ENCODE measurements at places on chromosomes 12 and 14.

DNA sequence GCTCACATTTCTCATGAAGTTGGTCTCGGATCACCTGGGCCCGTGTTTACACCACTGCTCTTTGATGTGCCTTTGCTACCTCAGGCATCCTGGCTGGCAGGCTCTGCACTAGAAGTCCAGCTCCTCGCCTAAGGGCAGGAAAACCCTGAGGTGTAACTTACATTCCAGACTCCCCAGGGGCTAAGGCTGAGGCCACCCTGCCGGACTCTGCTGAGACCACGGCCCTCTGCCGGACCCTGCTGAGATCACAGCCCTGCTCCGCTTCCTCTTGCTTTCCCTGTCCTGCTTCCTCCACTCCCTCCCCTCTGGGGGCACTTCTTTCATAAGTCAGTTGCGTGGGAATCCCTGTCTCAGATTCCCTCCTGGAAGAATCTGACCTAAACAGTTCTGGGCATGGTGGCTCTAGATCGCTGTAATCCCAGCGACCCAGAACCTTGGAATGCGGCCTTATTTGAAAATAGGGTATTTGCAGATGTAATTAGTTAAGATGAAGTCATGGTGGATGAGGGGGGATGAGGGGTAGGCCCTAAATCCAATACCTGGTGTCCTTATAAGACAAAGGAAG lies 17.2 kb downstream of the RILPL1 start:
- no peak for DNase-seq

DNA sequence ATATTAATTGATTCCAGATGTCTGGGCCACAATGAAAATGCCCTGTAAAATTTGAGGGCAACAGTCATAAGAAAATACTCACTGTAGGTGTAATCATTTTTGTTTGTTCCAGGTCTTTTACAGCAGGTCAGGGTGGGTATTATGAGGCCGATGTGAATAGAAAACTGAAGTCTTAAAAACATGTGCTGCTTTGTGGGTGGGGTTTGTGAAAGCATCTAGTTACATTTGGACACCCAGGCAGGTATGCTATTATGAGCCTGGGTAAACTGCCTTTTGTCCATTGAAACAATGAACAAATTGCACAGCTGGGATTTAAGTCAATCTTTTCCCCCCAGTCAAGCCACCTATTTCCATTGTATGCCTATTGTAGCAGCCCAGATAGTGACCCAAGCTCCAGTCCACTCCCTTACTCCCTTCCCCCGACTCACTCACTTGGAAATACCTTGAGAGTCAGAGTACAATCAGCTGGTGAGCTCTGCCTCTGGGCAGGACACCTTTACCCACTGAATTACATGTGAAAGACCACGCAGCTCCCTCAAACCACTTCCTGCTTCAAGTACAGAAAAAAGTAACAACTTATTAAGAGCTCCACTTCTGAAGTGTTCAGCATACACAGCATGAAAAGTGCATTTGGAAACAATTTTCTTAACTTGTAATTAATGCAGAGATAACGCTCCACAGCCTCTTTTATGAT lies 1.8 kb downstream of the IGF1 start:
- no peak for DNase-seq

DNA sequence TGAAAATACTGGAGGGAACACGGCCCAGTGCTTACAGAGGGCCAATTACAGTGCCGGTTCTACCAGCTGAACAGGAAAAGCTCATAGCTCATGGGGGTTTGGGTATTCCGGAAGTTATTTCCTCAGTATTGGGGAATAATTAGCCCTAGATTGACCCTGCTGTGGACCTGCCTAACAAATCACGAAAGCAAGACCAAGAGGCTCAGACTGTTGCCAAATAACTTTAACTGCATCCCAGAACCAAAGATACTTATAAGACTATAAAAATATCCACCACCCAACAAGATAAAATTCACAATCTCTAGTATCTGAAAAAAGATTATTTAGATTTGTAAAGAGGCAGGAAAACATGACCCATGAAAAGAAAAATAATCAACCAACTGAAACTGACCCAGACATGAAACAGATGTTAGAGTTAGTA lies 8.0 kb upstream of the OR5AU1 start:
- DNase-seq: no peak

DNA sequence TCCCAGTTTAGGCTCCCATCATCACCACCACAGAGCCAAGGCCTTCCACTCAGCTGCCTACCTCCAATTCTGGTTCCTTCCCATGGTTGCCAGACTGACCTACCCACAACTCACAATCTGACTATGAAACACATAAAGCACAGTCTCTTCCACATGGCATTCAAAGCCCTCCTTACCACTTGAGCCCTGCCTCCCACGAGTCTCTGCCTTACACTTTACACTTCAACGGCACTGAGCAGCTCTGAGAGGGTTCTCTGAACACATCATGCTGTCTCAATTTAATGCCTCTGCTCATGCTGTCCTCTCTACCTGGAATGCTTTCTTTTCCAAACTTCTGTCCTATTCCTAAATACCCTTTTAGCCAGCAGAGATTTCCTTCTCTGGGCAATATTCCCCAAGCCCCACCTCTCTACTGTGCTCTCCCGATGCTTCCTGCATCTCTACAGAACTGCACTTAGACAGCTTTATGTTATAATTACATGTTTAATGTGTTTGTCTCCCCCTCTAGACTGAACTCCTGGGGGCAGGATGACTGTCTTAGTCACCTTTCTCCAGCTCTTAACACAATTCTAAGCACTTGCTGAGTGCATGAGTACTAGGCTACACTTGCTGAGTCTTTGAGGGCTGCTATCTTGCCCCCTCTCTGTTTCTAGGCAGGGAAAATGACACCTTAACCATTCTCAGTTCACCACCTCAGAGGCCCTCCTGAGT lies 23.5 kb downstream of the FMNL3 start:
- DNase-seq: no peak

- no peak for DNase-seq
Observed at GRCh38 chr14:94165744-94166143, 8.4 kb upstream of the PPP4R4 start.

DNA sequence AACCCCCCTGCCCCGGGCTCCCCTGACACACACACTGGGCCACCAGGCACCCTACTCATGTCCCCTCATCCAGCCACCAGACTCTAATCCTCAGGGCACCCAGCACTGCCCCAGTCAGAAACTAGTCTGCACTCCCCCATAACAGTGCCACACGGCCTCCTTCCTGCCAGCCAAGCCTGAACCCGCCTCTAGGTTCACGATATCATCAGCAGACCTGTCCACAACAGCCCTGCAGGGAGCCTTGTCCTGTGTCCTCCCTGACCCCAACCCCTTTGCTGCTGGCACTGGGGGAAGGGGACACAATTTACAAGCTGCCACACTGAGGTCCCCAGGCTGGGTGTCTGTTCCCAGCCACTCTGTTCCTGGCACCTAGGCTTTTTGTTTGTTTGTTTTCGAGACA lies 33.6 kb downstream of the LTBP2 start:
- no peak for DNase-seq

DNA sequence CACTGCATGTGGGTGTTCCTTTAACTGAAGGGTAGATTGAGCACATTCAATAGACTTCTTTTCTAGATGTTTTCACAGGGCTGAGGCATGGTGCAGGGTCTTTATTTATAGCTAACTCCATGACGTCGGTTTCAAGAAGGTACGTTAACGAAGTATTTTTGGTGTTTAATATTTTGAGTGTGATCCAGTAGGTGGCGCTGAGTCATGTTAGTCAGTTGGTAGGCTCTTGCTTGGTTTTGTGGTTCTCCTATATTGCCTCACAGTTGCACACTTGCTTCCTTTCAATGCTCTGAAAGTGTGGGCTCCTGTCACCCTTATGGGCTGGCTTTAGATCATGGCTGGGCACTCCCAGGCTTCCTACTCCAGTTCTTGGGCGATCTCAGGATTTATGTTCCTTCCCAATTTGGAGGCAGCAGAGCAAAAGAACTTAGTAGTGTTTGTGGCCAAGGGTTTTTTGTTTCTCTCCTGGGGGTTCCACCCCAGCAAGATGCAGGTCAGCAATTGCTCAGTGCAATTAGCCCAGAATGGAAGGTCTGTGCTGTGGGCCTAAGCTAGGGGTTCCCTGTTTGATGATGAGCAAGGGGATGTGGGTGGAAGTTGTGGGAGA lies 471.6 kb upstream of the FOXG1 start:
- no peak for DNase-seq

Measured in esophagus squamous epithelium (tissue), 5 donors.